ENCODE measurements at places on chromosomes 4 and X. TPM values are rescaled to one million over a fixed set of nuclear protein-coding genes. Genes with fewer than 3 reads are reported as not detected.

DNA sequence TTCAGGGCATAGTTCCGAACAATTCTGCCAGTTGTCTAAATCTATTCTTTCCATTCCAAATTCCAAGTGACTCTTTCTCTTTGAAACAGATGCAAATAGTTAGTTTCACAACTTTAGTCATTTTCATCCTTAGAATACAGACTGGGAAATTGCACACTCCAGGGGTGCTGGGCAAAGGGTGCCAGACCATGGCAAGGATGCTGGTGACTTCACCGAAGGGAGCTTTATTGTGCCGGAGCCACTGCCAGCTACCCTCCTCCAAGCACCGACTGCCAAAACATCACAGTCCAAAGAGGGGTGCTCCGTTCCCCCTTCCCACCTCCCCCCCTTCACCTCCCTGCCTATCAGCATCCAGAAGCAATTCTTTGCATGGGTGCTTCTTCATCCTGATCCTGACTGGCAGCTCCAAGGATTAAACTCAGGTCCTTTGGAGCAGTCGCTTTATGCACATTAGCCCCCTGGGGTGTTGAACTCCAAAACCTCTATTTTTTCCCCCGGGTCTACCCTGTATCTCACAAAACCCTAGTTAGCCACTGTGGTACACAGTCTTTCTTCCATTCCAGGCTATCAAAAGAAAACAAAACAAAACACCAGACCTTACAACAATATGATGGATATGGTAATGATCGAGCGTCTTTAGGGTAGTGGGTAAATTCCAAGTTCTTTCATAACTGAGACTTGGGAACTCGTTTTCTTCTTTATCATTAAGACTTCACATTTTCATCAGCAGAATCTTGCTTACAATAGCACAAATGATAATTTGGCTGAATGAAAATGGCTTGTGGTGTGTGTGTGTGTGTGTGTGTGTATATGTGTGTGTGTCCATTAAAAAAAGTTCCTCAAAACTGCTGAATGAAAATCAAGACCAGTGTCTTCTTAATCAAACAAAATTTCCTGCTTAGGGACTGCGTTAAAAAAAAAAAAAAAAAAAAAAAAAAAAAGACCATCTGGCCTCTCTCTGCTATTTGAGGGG lies 28.7 kb downstream of the MID1 start:
- DNase-seq, result peak; percentile 41

GRCh38 chrX:69152417-69152841 lies 12.8 kb downstream of the PJA1 start:
- DNase-seq, result no peak

DNA sequence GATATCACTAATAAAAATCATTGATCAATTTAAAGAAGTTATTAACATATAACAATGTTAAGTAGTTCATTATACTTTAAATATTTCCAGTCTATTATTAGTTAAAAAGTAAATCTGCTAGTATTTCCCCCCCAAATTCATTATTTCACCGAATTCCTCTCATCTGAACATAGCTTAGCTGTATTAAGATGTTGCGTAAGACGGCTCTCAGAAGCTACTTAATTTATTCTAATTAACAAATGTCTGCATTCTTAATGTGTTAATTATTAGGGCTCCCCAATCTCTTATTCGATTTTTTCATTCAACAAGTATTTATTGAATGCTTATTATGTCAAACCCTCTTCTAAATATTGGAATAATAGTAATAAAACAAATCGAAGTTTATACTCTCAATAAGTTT lies 290.7 kb downstream of the TRIML1 start:
- no peak for DNase-seq

DNA sequence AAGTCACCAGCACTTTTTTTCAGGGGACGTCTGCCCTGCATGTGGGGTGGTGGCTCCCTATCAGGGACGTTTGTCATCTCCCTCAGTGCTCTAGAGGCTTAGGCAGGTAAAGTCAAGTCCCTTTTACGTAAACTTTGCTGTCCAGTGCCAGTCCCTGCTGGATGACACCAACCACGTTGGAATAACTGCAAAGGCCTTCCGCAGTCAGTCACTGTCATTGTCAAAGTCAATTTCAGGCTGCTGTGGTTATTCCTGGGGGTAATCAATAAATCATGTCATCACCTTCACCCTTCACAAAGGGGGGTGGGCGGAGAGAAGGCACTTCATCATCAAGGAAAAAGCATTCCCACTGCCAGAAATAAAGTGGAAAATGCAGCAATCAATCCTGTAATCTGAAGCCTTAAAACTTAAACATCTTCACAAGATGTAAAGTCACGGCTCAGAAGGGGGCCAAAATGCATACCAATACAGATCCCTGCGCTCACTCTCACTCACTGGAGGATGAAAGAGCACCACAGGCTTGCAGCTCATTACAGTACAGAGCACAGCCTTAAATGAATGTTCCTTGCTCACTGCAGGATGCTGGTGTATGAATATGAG lies 56.2 kb downstream of the CLDN22 start:
- no peak for DNase-seq

- DNase-seq, result no peak
These were observed 2.3 kb downstream of the HAUS7 start for GRCh38 chrX:153468008-153468580.

GRCh38 chr4:52586069-52586468 lies 73.0 kb downstream of the USP46 start:
- DNase-seq, result no peak

DNA sequence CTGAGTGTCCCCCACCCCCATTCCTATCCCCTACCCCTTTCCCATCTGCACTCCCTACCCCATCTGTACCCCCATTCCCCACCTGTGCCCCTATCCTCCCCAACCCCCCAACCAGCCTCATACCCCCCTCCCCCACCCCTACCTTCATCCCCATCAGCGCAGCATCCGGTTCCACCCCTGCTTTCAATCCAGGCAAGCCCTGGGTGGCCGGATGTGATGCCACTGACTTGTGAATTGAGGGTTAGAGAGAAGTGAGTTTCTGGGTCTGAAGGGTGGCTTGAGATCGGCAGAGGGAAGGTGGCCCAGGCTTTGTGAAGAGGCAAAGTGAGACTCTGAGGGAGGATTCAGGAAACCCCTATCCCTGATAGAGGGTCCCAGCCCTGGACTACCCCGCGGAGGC lies 7.8 kb downstream of the MAGEA4 start:
- no peak for DNase-seq

GRCh38 chr4:145423017-145423708 lies 58.5 kb upstream of the SMAD1 start:
- no peak for DNase-seq

DNA sequence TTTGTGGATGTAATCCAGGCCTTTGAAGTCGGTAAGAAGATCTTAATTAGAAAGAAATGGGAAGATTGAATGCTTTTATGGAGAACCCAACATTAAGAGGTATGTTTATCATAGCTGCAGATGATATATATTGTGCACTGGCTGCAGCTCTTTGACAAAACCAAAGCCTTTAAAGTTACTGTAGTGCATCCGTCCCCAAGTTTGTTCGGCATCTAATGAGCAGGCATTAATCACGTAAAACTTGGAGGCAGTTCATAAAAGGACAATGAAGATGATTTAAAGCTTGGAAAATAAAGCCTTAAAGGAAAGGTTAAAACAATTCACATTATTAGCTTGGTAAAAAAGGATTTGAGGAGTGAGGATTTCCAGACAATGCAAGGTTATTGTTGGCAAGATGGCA lies 150.8 kb upstream of the ARX start:
- DNase-seq, result no peak

GRCh38 chr4:42562016-42562415 lies 94.9 kb downstream of the ATP8A1 start:
- no peak for DNase-seq

- DNase-seq, result no peak
These were observed 19.8 kb upstream of the FMR1 start for GRCh38 chrX:147891896-147892295.

DNA sequence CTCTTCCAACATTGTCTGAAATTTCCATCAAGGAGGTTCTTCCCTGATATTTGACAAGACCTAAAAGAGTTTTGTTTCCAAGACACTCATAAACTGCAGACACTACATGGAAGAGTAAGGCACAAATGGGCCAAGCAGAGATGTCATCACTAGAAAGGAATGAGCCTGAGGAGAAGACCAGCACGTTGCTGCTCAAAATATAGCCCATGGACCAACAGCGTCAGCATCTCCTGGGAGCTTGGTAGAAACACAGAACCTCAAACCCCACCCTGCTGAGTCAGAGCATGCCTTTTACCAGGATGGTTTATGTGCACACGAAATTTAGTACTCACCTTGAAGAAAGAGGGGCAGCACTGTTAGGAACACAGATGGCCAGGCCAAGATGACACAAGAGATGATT lies 128.7 kb upstream of the MID1 start:
- DNase-seq, result no peak

DNA sequence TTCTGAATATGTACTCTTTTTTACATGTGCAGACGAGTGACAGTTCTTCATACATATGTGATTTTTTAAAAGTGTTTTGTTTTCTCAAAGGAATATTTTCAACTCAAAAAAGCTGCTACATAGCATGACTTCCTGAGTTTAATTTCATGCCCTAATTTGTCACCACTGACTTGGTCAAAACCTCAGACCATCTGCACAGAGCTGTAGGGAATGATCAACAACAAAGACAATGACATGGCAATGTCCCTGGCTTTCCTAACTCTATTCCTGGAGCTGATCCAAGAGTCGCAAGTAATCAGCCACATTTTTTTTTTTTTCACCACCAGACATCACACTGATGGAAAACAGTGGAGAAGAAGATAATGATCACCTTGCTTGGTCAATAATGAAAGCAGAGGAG lies 97.7 kb downstream of the TMA16 start:
- DNase-seq, result no peak

GRCh38 chr4:48138936-48139335 lies 4.9 kb upstream of the TXK start:
- DNase-seq, result no peak

ADH7 gene
- total RNA-seq, result not detected

FHDC1 gene
- total RNA-seq, result 4.6 TPM

FANCB gene
- 12.2 TPM for total RNA-seq

COX7B2 gene
- not detected for total RNA-seq

TRPC3 gene
- 0.21 TPM for total RNA-seq

TRIM60 gene
- total RNA-seq, result not detected

MTM1 gene
- total RNA-seq, result 15.9 TPM

GALNTL6 gene
- total RNA-seq, result 0.24 TPM

Data from H7 (cell line).